PC-3 (cell line): ENCODE measurements at places on chromosomes 3 and 15. TPM values are rescaled to one million over a fixed set of nuclear protein-coding genes. Genes with fewer than 3 reads are reported as not detected.

GRCh38 chr3:31244929-31245817, 287.6 kb upstream of the STT3B start:
- no peak for DNase-seq
- H3K36me3 ChIP-seq = no peaks in the 10 kb centered on the region

DNA sequence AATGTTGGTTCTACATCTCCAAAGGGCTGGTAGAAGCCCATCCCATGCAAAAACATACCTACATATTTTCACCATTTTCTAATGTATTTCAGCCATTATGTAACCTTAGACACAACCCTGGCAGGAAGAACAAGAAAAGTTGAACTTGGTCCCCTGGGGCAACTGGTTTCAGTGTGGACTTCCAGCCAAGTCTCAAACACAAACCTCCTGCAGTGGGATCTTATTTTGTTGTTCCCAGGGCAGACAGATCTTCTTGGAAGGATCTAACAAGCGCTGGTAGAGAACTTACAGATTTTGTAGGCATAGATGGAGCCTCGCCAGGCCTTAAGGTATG, 96.3 kb downstream of the ADAMTS17 start:
- no peaks in the 10 kb centered on the region for H3K36me3 ChIP-seq
- H3K27ac ChIP-seq = no peak overlapping the region
- H3K27me3 ChIP-seq = no peaks in the 10 kb centered on the region
- DNase-seq = no peak

GRCh38 chr15:64854041-64854440, 12.3 kb downstream of the PLEKHO2 start:
- H3K36me3 ChIP-seq = no peaks in the 10 kb centered on the region
- no peaks in the 10 kb centered on the region for H3K27me3 ChIP-seq
- DNase-seq = no peak
- no peaks in the 10 kb centered on the region for H3K4me1 ChIP-seq
- no peak overlapping the region for H3K4me3 ChIP-seq

- H3K27ac ChIP-seq = no peak overlapping the region
- no peaks in the 10 kb centered on the region; the same call in 1 of the 2 replicates for H3K36me3 ChIP-seq
- no peak for DNase-seq
- no peaks in the 10 kb centered on the region for H3K27me3 ChIP-seq
- no peaks in the 10 kb centered on the region for H3K4me1 ChIP-seq
- no peak overlapping the region for H3K4me3 ChIP-seq
These were observed 28.6 kb upstream of the KBTBD12 start for GRCh38 chr3:127886231-127886955.

Gene KLF15
- total RNA-seq = 0.12 TPM in 1 of 2 replicates, not detected in the other

GRCh38 chr15:77547801-77548588, 84.7 kb downstream of the LINGO1 start:
- no peaks in the 10 kb centered on the region for H3K27me3 ChIP-seq
- no peak overlapping the region for H3K4me3 ChIP-seq
- no peak overlapping the region for H3K27ac ChIP-seq

Gene GRK7
- total RNA-seq = 0.12 TPM in 1 of 2 replicates, not detected in the other

DNA sequence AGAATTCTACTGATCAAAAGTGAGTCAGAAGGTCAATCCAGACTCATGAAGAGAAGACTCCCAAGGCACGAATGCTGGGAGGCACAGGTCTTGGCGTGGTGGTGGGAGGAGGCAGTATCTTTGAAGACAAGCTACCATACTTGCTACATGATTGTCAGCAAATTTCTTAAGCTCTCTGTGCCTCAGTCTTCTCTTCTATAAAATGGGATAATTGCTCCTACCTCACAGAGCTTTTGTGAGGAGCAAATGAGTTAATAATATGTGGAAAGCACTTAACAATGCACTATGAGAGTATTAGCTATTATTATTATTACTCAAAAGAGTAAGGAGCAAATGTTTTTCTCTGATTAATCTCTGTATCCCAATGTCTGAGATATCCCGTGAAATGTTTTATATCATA, 36.2 kb downstream of the EHD4 start:
- no peak overlapping the region for H3K4me3 ChIP-seq
- peak overlapping the region; percentile 97 for H3K27ac ChIP-seq
- peaks cover 68% of the 10 kb centered on the region for H3K4me1 ChIP-seq
- DNase-seq = no peak
- peaks cover 35% of the 10 kb centered on the region for H3K36me3 ChIP-seq

GRCh38 chr3:12560505-12561190, 3.8 kb downstream of the MKRN2 start:
- H3K4me3 ChIP-seq = no peak overlapping the region
- H3K36me3 ChIP-seq = no peaks in the 10 kb centered on the region
- H3K27me3 ChIP-seq = no peaks in the 10 kb centered on the region
- peaks cover 16% of the 10 kb centered on the region for H3K4me1 ChIP-seq
- DNase-seq = no peak
- H3K27ac ChIP-seq = no peak overlapping the region

Gene FAM107A
- total RNA-seq = 0.07 and 0.29 TPM in 2 replicates

Gene SCAMP5
- total RNA-seq = 7.0 and 9.0 TPM in 2 replicates
